T47D (cell line): ENCODE measurements at places on chromosomes 13 and 19.
A peak's percentile ranks its signal among the peaks of the same experiment; 100 is the strongest.

GRCh38 chr19:16668176-16668575 is 7.2 kb downstream of the TMEM38A start:
- DNase-seq: no peak

- DNase-seq: no peak
Observed at GRCh38 chr13:105127732-105128131, 1407.7 kb downstream of the EFNB2 start.

DNA sequence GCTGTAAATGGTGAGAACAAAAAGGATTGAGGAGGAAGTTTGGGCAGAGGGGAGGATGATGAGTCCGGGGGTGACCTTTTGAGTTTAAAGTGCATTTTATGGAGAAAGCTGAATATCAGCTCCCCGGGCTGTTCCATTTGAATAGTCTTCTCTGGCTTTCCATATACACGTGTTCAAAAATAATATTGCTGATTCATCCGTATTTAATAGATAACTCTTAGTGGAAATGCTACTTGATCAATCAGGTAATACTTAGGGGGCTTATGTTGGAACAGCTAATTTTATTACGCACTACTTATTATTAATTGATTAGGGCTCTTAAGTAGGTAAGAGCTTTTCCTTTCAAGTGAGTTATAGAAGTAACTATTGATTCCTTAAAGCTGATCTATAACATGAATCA is 76.4 kb downstream of the ERCC5 start:
- no peak for DNase-seq

- no peak for DNase-seq
Observed at GRCh38 chr13:88887045-88887662, 1216.0 kb downstream of the SLITRK5 start.

- DNase-seq: peak; percentile 65
Observed at GRCh38 chr13:80214521-80214991, 126.4 kb downstream of the SPRY2 start.

DNA sequence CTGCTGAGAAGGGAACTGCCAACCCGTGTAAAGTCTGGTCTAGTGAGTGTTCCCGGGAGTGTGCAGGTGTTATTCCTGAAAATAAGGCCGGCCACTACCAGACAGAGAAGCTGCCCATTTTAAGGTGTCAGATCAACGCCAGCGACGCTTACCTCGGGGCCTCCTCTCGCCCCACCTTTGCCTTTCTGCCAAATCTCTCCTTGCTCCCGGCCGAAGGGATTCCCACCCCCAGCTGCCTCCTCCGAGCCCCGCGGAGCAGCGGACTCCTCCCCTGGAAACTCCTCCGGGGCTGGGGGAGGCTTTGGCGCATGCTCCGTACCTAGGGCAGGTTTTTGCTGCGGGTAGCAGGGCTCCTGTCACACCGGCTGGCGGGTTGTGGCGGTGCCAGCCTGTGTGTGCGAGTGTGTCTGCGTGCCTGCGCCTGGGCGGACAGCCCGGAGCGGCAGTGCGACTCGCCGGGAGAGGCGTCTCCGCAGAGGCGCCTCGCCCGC is at the start of gene HS6ST3:
HS6ST3 (plus strand) TSS at position 359 of the 491 bp plus-strand sequence.
- peak; percentile 78 for DNase-seq

GRCh38 chr19:19022380-19022961 is 10.8 kb downstream of the SUGP2 start:
- DNase-seq: no peak

GRCh38 chr13:34224877-34225276 is 406.9 kb downstream of the RFC3 start:
- no peak for DNase-seq

DNA sequence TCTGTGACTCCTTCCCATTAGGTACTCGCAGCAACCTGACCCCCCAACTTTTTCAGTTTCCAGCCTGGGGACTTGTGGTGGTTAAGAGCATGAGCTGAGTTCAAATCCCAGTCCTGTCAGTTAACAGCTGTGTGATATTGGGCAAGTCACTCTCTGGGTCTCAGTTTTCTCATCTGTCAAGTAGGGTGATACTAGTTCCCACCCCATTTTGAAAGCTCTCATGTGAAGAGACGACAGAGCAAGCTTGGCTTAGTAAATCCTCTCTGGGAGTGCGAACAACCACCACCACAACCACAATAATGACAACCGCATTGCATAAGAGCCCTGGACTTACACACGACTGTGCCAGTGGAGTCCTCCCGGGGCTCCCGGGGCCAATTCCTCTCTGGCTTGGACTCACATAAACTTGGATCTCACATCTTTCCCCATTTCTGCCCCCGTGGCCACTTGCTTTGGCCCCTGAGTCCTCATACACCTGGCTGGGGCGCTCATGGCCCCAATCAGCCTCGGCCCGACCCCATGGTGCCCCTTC is 454 bp downstream of the BLVRB start:
- DNase-seq: peak; percentile 40

- DNase-seq: no peak
Observed at GRCh38 chr13:43558939-43559338, 227.8 kb downstream of the ENOX1 start.

DNA sequence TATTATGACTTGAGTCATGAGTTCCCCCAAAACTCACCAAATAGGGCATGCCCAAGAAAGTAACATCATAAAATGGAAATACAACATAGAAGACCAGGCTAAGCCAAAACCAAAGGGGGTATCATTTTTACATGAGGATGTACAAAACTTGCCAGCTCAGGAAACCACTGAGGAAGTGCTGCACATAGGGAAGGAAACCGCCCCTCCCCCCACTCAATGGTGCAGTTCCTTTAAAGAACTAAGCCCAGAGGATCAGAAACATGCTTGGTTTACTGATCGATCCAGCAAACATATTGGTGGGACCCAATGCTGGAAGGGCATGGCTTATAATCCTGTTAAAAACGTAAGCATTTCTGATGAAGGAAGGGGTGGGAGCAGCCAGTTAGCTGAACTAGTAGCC is 4.2 kb upstream of the ZNF486 start:
- DNase-seq: no peak
